Thoracic aorta (tissue), 2 donors: ENCODE measurements at places on chromosomes 11 and 22. TPM values are rescaled to one million over a fixed set of nuclear protein-coding genes. Genes with fewer than 3 reads are reported as not detected.

DNA sequence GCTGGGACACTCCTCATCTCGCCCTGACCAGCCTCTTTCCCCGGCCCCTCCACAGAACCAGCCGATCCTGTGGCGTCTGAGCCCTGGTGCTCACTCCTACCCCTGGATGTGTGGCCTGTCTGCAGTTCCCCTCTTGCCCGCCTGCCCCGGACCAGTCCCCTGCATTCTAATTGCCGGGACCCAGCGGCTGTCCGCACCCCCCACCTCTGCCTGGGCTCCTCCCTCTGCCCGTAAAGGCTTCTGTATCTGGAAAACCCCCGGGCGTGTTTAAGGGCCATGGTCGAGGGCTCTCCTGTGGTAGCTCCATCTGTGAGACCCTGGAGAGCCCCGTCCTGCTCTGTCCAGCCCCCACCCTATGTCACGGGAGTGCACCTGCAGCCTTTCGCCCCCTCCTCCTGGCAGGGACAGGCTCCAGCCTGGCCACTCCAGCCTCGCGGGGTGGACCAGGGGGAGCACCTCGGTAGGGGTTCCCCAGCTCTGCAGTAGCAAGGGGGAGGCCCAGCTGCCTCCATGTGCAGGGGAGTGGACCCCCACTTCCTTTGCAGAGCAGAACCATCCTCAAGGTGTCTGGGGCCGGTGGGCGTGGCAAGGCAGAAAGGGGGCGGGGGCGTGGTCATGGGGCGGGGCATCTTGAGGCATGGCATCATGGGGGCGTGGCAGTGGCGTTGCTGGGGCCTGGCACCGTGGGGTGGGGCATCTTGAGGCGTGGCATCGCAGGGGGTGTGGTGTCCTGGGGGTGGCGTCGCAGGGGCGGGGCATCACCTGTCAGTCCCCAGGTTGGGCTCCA lies 430.4 kb downstream of the TBC1D22A start:
- DNase-seq: no peak

GRCh38 chr11:108351468-108351867 lies 115.9 kb downstream of the C11orf65 start:
- no peak for DNase-seq

- peak; percentile 31 for DNase-seq
Observed at GRCh38 chr11:47355283-47356128, 3.0 kb upstream of the MYBPC3 start.

DNA sequence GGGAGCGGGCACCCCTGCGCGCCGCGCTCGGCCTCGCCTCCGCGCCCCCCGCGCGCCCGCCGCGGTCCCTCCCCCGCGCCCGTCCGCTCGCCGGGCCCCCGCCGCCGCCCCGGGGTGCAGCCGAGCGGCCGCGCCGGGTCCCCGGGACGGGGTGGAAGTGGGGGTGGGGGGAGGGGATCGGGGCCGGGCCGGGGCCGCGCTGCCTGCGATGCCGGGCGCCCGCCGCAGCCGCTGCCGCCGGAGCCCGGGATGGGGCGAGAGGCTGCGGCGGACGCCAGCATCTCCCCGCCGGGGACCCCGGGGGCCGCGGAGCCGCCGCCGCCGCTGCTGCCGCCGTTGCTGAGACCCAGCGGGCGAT lies 365 bp downstream of the MGAT3 start:
- no peak for DNase-seq

GRCh38 chr11:41431784-41432183 lies 27.7 kb downstream of the LRRC4C start:
- DNase-seq: no peak

- no peak for DNase-seq
Observed at GRCh38 chr11:57903441-57904123, 120.1 kb upstream of the OR9Q1 start.

- DNase-seq: no peak
Observed at GRCh38 chr11:96055706-96056387, 131.9 kb upstream of the MTMR2 start.

GRCh38 chr11:89498845-89499448 lies 7.8 kb upstream of the NOX4 start:
- DNase-seq: no peak

GRCh38 chr11:103959279-103959942 lies 77.0 kb upstream of the DDI1 start:
- DNase-seq: no peak

GRCh38 chr11:36349351-36350136 lies 53.5 kb downstream of the PRR5L start:
- no peak for DNase-seq

- DNase-seq: no peak
Observed at GRCh38 chr11:93603225-93604007, 58.1 kb upstream of the CEP295 start.

DNA sequence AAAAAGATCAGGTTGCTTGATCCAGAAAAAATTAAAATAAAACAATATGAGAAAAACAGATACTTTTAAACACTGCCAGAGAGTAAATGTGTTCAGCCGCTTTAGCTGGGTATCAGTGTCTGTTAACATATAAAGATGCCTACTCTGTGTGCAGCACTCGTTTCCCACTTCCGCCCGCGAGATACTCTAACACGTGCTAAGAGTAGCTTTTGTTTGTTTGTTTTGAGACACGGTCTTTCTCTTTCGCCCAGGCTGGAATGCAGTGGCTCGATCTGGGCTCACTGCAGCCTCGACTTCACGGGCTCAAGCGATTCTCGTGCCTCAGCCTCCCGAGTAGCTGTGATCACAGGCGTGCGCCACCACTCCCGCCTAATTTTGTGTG lies 531 bp upstream of the MEN1 start:
- DNase-seq: no peak

GRCh38 chr11:64007629-64008282 lies 21.5 kb downstream of the OTUB1 start:
- no peak for DNase-seq

DNA sequence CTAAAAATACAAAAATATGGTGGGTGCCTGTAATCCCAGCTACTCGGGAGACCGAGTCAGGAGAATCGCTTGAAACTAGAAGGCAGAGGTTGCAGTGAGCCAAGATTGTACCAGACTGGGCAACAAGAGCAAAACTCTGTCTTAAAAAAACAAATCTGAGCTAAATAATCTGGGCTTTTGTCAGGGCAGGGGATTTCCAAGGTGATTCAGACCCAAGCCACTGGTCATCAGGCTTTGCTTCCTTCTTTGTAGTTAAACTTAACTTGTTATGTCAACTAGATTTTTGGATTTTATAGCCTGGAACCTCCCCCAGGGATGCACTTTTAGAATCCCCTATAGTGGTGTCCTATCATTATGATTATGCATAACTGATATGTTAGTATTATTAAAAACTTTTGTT lies 27.0 kb upstream of the SLC22A8 start:
- DNase-seq: no peak

The ZNF280B gene
- total RNA-seq: not detected

The OR2AG1 gene
- total RNA-seq: not detected

The ST14 gene
- 6.9 TPM for total RNA-seq

The FXYD2 gene
- not detected for total RNA-seq

The FDXACB1 gene
- 0.71 TPM for total RNA-seq

The GUCY1A2 gene
- 9.4 TPM for total RNA-seq

The LRRN4CL gene
- 10.5 TPM for total RNA-seq
